CD4-positive, alpha-beta memory T cell (primary cell): ENCODE measurements at places on chromosomes 3 and 15.

GRCh38 chr3:152586974-152587373 is 248.0 kb upstream of the P2RY1 start:
- DNase-seq, result no peak

- DNase-seq, result no peak
Observed at GRCh38 chr3:150161011-150161410, 190.3 kb upstream of the PFN2 start.

GRCh38 chr15:66573719-66574595 is 8.2 kb upstream of the LCTL start:
- no peak for DNase-seq

GRCh38 chr3:8835385-8835784 is 66.0 kb upstream of the OXTR start:
- no peak for DNase-seq

DNA sequence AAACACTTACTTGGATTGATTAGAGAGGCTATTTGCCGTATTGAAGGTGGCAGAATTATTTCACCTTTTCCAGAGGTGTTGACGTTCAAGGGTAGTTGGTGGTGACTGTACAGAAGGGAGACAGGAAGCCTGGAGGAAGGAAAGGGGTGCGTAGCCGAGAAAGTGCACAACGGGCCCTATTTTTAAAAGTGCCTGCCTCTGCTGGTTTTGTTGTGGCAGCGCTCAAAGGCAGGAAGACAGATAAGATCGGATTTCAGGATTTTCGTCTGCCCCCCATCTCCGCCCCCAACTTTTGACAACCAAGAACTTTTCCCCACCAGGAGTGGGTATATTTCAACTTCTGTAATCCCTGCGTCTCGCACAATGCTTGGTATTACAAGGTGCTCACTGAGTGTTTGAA is 38.5 kb downstream of the SMAD3 start:
- DNase-seq, result peak; percentile 34

DNA sequence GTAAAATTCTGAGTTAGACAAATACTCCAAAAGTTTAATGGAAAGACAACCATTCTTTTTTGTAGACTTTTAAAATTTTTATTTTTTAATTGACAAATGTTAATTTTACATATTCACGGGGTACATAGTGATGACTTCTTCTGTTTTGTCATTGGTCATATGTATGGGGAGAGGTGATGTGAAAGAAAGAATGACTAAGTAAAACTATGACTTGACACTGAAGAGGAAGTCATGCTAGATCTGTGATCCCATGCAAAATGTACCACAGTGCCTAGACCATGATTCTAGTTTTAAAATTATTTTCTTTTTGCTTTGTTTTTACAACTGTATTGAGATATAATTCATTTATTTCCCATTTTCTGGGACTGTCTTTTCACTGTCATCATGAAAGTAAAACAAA is 281.6 kb downstream of the MBNL1 start:
- no peak for DNase-seq

DNA sequence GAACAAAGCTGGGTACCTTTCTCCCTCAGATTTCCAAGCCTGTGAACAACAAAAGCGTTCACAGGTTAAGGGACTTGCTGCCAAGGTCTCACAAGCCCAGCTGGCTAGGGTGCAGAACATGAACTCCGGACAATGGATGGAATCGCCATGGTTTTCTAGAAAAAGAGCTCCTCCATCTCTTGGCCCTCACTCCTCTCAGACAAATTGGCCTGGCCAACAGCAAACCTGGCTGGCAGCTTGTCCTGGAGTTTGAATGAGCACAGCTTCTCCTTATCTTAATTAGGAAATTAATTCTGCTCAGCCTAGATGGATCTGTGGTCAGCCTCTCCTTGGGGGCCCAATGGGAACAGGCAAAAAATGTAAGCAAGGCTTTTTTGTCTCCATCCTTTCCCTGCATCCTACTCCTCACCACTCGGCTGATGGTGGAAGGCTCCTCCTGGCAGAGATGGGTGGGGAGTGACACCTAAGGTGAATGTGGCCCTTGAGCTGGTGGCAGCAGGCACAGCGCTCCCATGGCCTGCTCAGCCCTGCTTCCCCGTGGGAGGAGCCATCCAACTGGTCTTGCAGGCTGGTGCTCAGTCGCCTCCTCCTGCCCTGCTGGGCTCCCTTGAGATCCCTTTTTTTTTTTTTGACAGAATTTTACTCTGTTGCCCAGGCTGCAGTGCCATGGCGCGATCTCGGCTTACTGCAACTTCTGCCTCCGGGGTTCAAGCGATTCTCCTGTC is 5.8 kb downstream of the KLHL25 start:
- no peak for DNase-seq

GRCh38 chr15:43903864-43904290 is 77.1 kb downstream of the WDR76 start:
- DNase-seq, result peak; percentile 37

- DNase-seq, result no peak
Observed at GRCh38 chr15:36251450-36251849, 328.0 kb upstream of the CDIN1 start.
